ENCODE measurements at places on chromosomes 6 and 20.

- DNase-seq = no peak
Observed at GRCh38 chr20:3135507-3136070, 24.1 kb downstream of the FASTKD5 start.

- DNase-seq = no peak
Observed at GRCh38 chr20:3704087-3704486, 8.3 kb downstream of the SIGLEC1 start.

- DNase-seq = no peak
Observed at GRCh38 chr6:111761212-111761611, 112.0 kb downstream of the FYN start.

DNA sequence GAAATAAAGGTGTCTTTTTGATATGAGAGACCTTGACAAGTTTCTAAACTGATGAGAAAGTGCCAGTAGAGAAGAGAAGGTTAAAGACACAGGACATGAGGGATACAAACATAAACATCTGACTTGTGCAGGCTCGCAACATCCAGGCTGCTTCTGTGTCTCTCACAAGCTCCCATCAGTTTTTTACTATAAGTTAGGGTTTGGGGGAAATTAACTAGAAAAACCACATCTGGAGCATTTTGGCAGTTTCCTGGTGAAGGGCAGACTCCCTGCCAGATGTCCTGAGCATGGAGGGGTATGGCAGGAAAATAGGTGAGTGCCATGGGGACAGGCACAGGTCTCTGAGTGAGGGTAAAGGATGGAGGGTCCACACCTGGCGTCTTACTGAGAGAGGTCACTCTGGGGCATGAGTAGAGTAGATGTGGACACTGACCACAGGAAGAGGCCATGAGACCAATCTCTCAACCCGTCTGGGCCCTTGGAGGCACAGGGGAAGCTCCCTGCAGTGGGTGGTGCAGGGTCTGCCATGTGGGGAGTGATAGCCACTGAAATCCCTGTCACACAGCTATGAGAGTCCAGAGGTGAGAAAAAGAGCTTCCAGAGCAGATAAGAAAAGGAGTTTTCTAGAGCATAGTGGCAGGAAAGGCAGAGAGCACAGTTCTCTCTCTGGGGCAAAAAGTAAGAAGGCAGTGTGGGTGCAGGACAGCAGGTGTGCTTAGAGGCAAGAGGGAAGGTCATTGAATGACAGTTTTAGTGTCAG is 193.3 kb upstream of the SYNDIG1 start:
- DNase-seq = no peak

DNA sequence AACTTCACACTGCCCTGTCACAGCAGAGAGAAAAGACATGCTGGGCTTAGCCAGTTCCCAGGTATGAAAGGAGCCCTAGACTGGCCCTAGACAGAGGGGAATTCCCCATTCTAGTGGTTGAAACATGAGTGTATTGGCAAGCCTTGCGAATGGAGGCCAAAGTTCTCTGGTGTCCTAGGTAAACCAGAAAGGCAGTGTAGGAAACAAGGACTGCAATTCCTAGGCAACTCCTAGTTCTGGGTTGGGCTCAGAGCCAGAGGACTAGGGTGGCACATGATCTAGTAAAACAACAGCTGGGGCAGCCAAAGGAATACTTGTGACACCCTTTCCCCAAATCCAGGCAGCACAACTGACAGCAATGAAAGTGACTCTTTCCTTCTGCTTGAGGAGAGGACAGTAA is 265.0 kb upstream of the EPHA7 start:
- DNase-seq = no peak

GRCh38 chr20:43448748-43449535 is 8.8 kb upstream of the SRSF6 start:
- peak; percentile 57 for DNase-seq

DNA sequence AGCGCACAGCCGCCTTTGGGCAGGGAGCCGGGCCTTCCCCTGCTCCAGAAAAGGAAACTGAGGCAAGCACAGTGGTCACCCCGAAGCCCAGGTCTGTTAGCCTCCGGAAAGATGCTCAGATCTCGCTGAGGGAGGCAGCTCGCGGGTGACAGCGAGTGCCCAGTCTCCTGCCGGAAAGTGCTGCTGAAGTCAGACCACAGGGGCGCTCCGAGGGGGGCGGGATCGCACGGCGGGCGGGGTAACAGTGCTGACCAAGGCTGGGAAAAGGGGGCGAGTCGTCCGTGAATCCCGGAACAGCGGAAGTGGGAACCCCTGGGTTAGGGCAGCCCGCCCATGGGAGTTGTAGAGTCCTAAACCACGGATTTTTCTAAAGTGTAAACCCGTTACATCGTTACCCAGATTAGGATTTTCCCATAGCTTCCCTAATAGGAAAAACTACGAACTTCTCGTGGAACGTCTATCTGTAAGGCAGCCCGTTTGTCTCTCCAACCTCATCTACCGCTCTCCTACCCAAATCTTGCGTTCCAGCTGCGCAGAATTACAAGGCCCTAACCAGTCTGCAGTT is 504 bp downstream of the VPS16 start:
- DNase-seq = peak; percentile 55

- no peak for DNase-seq
Observed at GRCh38 chr20:24787621-24788020, 161.4 kb upstream of the CST7 start.

DNA sequence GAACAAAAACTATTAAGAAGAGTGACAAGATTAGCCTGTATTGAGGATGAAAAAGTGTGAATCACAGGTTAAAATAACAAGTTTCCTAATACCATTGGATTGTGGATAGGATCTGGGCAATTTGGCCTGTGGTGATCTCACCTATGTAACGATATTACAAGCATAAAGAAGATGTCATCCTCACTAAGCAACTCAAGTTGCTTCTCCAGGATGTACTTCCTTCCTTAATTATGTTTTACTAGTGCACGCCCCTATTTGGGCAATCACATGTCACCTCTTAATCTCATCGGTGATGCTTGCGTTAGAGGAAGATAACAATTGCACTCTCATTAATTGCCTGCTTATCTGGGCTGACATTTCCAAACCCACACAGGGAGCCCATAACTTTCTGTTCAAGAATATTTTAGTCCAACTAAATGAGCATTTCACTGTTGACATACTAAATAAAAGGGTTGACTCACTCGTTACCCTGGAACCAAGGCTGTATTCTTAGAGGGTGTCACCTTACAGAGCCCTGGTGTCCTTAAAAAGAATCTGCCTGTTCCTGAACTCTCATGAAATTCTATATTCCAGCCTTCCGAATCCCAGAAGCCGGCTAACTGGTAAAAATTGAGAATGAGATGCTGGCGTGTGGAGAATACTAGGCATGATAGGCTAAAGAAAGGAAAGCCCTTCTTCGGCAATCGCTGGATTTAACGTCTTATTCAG is 88.2 kb upstream of the ATXN1 start:
- DNase-seq = no peak

DNA sequence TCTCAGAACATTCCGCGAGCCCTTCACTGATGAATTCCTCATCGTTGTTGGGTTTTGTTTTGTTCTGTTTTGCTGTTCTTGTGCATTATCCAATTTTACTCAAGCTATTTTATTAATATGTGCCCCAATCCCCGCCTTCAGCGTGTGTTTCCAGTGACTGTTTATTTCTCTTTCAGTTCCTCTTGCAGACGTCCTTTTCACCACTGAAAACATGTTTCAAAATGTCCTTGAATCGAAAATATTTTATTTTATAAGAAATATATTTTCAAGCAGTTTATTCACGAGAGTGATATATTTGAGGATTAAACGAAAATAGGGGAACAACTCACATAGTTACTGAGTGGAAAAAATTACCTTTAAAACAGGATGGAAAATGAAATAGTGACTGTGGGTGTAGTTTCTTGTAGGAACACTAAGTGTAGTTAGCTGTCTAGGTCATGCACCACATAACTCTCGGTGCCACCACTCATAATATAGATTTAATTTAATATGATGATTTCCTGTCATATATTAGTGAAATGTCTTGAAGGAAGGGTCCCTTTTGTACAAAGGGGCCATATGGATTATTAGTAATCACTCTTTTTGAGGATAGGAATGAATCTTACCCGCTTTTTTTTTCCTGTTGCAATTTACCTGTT is 45.3 kb upstream of the HDDC2 start:
- DNase-seq = no peak

GRCh38 chr6:137904822-137905617 is 38.0 kb downstream of the TNFAIP3 start:
- DNase-seq = peak; percentile 92

- no peak for DNase-seq
Observed at GRCh38 chr6:13260101-13260598, 68.2 kb downstream of the TBC1D7 start.

- DNase-seq = no peak
Observed at GRCh38 chr6:137964876-137965275, 97.8 kb downstream of the TNFAIP3 start.

GRCh38 chr20:33110147-33110825 is 30.8 kb downstream of the BPIFB4 start:
- DNase-seq = no peak

GRCh38 chr6:52283111-52283510 is 1.4 kb downstream of the MCM3 start:
- DNase-seq = no peak
